Forelimb muscle (tissue), 1 donor: ENCODE measurements at places on chromosomes 3 and 15. TPM values are rescaled to one million over a fixed set of nuclear protein-coding genes. Genes with fewer than 3 reads are reported as not detected.

PGBD4 gene
- polyA plus RNA-seq = 2.2 TPM

PIAS1 gene
- polyA plus RNA-seq = 31.8 TPM

NPAP1 gene
- 0.09 TPM for polyA plus RNA-seq

DNA sequence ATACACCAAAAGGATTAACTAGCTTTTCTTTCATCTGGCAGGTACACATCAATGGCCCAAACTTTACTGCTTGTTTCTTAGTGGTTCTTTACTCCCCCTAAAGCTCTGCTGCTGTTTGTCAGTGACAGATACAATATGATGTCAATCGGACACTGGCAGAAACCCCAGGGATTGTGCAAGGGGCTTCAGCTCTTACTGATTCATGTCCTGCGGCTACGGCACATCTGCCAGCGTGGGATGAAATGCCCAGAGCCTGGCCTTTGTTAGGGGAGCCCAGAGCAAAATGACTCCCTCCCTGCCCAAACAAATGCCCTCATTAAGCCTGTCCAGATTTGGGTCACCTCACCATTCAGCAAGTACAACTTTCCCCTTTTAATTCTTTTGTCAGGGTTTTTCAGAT lies 28.3 kb downstream of the SRP14 start:
- no peak for DNase-seq

GRCh38 chr15:38540510-38540909 lies 24.1 kb downstream of the RASGRP1 start:
- DNase-seq = no peak

DNA sequence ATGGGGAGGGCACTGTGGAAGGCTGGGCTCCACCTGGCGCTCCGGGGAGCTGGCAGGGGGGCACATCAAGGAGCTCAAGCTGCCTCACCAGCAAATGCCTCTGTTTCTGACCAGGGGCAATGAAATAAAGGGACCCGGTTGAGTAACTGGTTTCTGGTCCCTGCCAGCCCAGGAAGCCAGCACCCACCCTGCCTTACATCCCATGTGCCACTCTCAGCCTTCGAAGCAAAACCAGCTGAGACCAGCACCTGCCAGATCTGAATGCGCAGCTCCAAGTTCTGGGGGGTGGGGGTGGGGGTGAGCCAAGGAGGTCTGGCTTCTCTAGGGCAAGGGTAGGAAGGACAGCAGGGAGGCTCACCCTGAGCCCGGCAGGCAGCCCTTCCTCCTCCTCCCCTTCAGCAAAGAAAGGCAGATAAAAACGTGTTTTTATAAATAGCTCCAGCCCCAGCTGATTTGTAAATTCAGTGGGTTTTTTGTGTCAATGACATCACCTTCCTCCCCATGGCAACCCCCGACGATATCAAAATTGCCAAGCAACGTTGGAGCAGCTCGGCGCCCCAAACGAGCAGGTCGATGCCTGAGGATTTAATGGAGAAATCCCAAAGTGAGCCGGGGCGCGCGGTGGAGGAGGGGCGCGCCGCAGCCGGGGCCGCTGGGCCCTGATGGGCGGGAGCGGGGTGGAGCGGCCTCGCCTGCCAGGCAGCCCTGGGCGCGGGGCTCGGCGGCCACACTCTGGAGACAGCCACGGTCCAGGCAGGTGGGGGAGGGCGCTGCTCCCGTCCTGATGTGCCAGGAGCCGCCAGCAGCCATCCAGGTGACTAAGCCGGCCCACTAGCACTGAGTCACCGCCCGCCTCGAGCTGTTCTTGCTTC lies at the start of gene PAK6:
Gene PAK6, plus strand, starts transcription at position 532 of the 872 bp plus-strand sequence. CDS start 25,723 bp downstream, outside the sequence.
- no peak for DNase-seq

DNA sequence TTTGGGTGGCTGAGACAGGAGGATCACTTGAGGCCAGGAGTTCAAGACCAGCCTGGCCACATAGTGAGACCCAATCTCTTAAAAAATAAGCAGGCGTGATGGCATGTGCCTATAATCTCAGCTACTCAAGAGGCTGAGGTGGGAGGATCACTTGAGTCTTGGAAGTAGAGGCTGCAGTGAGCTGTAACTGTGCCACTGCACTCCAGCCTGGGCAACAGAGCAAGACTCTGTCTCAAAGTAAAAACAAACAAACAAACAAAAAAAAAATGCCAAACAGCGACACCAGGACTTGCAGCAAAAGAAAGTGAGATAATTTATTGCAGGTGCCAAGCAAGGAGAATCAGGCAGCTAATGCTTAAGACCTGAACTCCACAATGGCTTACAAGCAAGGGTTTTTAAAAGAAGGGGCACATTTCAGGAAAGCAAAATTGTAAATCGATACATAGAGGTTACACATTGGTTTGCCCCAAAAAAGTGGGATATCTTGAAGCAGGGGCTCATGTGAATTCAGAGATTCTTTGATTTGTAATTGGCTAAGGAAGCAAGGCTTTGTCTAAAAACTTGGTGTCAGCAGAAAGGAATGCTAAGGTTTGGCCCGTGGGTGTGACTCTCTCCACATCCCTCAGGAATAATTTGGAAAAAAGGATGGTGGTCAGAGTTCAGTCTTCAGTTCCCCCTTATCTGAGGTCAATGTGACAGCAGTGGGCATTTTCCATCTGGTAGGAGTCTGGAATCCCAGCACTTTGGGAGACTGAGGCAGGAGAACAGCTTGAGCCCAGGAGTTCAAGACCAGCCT lies 5.2 kb upstream of the MPI start:
- DNase-seq = no peak
